NCI-H526 (cell line): ENCODE measurements at places on chromosomes 7 and 10.

GRCh38 chr7:48515171-48515570 lies 343.9 kb downstream of the ABCA13 start:
- no peak for DNase-seq

- no peak for DNase-seq
Observed at GRCh38 chr10:68594405-68594804, 34.3 kb downstream of the TET1 start.

- DNase-seq, result no peak
Observed at GRCh38 chr7:71470326-71470725, 338.4 kb downstream of the GALNT17 start.

DNA sequence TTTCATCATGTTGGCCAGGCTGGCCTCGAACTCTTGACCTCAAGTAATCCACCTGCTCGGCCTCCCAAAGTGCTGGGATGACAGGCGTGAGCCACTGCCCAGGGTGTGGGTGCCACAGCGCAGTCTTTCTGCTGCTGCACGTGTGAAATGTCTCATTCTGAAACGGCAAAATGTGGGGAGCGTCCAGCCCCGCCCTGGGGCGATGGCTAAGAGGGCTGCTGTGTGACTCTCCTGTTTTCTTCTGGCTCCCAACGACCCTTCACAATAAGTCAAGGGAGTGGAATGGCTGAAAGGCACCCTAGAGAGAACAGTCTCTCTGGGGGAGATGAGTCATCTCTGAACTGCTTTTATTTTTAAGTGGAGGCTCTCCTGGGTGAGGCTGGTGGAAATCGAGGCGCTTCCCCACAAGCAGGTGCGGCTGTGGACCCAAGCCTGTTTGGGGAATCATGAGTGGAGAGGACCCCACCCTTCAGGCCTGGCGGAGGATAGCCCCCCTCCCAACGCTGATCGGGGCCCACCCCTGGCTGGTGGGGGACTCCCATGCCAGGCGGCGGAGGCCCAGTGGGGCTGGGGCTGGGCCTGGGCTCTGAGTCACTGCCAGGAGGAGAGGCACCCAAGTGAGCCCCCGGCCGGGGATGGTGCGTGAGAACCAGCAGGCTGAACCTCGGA lies 18.0 kb downstream of the ADAP1 start:
- DNase-seq, result no peak

- no peak for DNase-seq
Observed at GRCh38 chr7:74526780-74527179, 73.1 kb downstream of the GTF2IRD1 start.

GRCh38 chr10:70592186-70592735 lies 10.3 kb downstream of the PRF1 start:
- DNase-seq, result no peak

DNA sequence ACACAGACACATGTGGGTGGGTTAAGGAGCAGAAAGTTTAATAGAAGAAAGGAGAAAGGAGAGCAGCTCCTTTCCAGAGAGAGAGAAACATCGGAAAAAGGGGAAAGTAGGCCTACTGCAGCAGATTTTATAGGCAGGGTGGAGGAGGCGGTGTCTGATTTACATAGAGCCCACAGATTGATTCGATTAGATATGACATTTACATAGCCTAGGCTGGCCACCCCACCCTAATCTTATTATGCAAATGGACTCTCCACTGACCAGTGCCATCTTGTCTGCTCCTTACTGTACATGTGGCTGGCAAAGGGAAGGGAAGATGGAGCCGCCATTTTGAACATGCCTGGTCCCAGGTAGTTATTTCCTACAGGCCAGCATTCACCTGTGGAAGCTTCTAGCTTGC lies 38.7 kb upstream of the SCIN start:
- DNase-seq, result peak; percentile 53

DNA sequence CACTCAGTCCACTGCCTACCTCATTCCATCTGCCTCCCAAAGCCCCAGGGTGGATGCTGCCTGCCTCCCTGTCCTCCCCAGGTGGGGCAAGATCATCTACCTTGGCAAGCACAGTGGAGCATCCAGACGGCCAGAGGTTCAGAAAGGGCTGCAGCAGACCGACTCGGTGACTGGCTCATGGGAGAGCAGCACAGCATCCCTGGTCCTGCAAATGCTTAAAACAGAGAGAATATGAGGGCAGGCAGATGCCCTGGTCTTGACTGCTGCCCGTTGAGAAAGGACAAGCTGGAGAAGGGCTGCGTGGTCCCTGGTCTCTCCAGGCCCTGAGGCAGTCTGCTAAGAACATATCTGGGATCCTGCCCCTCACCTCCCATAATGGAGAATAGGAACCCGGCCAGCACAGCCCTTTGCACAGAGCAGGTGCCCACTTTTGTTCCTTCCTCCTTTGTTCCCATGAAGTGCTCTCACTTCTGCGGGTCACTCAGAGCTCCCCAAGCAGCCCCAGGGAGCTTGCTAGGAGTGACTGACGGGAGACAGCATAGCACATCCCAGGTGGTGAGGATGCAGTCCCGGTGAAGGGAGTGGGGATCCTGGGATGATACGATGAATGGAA lies 1.4 kb downstream of the HPS1 start:
- DNase-seq, result no peak

- no peak for DNase-seq
Observed at GRCh38 chr10:119483839-119484238, 58.7 kb downstream of the RGS10 start.

DNA sequence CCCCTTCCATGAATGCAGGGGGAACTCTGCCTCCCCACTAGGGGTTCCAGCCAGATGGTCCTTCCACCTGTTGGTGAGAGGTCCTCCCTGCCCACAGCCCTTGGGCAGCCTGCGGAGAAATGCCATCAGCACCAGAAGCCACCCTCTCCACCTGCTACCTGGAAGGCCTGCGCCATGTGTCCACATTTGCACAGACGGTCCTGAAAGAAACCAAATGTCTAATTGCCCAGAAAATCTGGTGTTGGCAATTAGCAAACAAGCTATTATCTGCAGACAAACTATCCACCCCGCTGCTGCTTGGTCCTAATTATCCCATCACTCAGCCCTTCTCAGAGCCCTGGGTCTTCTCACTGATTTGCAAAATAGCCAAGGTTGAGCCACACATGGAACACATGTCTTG lies 32.3 kb downstream of the HSPA12A start:
- DNase-seq, result no peak

- DNase-seq, result no peak
Observed at GRCh38 chr7:1151653-1152425, 8.2 kb downstream of the ZFAND2A start.

- DNase-seq, result no peak
Observed at GRCh38 chr10:109183366-109183765, 739.9 kb downstream of the XPNPEP1 start.

GRCh38 chr7:80089366-80089765 lies 45.3 kb upstream of the GNAI1 start:
- no peak for DNase-seq
